ENCODE measurements at places on chromosomes 3 and 15.

DNA sequence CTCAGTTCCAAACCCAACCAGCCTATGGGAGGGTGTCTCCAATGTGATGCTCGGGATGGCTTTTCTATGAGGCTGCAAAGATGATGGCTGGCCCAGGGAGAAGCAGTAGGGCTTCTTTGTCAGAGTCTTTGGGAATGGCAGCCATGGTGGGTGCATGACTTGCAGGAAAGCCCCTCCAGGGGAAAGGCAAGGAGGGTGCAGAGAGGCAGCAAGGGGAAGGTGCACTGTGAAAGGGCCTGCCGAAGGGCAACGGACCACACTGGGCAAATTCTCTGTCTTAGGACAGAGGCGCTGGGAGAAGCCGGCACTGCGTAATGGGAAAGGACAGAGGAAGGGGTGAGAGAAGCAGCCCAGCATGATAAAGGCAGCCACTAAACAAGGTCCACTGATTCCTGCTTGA, 302.8 kb upstream of the LYSMD4 start:
- DNase-seq, result no peak

- DNase-seq, result no peak
Measured at GRCh38 chr3:73530022-73530396, 94.7 kb downstream of the PDZRN3 start.

DNA sequence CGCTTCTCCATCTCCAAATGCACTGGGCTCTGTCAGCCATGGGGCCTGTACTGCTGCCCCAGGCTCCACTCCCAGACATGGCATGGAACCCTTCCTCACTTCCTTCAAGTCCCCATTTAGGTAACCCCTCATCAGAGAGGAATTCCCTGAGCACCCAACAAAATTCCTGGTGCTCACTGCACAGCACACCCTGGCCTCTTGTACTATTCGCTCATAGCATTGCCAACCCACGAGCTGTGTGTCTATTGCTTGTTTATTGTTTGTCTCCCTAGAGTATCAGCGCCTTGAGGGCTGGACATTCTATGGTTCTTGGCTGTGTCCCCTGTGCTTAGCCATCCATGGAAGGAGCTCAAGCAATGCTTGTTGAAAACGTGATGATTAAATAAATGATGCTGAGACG, 46.1 kb upstream of the SLCO2A1 start:
- DNase-seq, result no peak

GRCh38 chr3:12935023-12935860, 93.9 kb upstream of the RPL32 start:
- DNase-seq, result no peak

- no peak for DNase-seq
Measured at GRCh38 chr15:99341786-99342185, 90.5 kb downstream of the LRRC28 start.

GRCh38 chr3:46541835-46542234, 24.3 kb downstream of the LRRC2 start:
- DNase-seq, result no peak

GRCh38 chr15:75452364-75452864, 924 bp upstream of the SIN3A start:
- DNase-seq, result peak; percentile 85

GRCh38 chr3:31768479-31769125, 212.5 kb downstream of the OSBPL10 start:
- DNase-seq, result peak; percentile 50

DNA sequence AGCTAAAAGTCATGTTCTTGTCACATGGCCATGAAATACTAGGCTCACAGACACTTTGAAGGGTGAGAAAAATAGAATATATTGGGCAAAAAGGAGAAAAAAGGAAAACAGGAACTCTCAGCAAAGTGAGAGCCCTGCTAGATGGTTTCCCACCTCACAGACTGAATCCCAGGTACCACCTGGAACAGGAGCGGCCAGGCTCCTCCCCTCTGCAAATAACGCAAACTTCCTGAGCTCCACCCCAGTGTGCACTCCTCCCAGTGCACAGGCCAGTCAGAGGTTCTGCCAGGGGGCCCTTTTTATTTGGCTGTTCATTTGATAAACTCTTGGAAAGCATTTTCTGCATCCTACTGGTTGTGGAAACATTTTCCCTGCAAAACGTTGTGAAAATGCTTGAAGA, 780.4 kb downstream of the TBL1XR1 start:
- no peak for DNase-seq

DNA sequence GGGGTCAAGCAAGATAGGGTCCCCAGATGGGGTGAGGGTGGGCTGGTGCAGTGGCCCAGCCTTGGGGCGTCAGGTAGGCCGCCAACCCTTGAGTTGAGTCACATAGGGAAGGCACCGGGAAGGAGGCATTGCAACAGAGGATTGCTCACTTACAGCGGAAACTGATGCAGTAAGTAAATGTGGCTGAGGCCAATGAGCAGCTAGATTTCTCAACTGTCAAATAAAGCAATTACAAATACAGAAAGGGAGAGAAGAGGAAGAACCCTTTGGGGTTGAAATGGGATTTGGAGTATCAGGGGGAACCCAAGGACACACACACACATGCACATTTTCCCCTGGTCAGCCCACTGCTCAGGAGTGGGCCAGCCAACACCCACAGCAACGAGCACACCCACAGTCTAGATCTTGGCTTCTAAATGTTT, 44.0 kb downstream of the CHSY1 start:
- no peak for DNase-seq

GRCh38 chr3:57043518-57043917, 16.9 kb upstream of the SPATA12 start:
- DNase-seq, result no peak

DNA sequence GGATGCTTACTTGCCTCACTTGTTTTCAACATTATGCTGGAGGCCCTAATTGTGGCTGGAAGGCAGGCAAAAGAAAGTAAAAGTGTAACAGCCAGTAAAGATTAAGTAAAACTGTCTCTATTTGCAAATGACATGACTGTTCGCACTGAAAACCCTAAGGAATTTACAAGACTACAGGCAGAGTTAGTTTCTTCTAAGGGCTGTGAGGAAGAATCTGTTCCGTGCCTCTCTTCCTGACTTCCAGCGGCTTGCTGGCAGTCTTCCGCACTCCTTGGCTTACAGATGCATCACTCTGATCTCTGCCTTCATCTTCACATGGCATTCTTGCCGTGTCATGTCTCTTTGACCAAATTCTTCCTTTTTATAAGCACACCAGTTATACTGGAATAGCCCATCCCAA, 86.1 kb downstream of the DLG1 start:
- no peak for DNase-seq

- no peak for DNase-seq
Measured at GRCh38 chr15:69081310-69082004, 67.0 kb downstream of the NOX5 start.

DNA sequence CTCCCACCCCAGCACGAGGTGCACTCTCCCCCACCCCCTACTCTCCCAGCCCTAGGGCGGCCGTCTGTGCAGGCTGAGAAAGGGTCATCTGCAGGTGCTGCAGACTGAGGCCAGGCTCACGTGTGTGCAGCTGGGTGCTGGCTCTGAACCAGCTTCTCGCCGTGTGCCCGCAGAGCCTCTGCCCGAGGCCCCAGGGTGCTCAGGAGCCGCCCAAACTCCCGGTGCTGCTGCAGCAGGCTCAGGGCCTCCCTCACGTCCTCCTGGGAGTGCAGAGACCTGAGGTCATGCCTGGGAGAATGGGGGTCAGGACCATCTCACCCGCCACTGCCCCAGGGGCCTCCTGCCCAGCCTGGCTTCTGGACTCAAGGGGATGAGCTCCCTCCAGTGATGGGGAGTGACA, 17.2 kb downstream of the SPTBN5 start:
- no peak for DNase-seq

DNA sequence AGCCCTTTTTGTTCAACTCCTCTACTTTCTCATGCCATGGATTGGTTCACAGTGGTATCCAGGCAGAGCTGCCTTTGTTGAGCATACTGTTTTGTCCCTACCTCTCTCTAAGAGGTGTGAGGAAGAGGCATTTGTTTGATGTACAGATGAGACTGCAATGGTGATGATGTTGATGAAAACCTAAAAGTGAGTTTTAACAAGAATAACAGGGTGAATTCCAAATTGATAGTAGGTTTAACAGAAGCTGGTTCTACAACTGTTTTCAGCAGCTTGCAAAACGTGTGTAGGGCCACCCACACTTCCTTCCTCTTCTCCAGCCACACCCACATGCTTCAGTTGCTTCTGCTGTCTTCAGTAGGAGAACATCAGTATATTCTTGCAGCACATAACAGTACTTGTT, 10.2 kb downstream of the SNRK start:
- DNase-seq, result peak; percentile 81

- DNase-seq, result no peak
Measured at GRCh38 chr3:49024449-49024848, 2.5 kb downstream of the NDUFAF3 start.

- DNase-seq, result no peak
Measured at GRCh38 chr15:61910839-61911369, 149.3 kb downstream of the VPS13C start.

DNA sequence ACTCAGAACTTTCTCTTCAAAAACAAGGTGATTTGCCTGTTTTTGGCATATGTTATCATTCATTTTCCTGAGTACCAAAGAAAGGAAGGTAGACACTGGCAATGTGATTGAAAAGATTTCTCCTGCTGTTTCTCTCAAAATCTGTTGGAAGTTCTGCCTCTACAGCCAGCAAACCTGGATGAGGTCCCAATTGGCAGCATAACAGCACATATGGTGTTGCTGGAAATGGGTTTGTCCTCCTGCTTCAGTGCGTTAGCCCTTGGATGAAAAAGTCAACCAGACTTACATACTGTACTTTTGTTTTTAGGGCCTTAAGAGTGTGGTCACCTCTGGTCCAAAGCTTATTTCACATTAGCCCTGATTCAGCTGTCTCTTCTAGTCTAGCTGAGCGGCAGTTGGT, 237.6 kb upstream of the MME start:
- DNase-seq, result no peak

DNA sequence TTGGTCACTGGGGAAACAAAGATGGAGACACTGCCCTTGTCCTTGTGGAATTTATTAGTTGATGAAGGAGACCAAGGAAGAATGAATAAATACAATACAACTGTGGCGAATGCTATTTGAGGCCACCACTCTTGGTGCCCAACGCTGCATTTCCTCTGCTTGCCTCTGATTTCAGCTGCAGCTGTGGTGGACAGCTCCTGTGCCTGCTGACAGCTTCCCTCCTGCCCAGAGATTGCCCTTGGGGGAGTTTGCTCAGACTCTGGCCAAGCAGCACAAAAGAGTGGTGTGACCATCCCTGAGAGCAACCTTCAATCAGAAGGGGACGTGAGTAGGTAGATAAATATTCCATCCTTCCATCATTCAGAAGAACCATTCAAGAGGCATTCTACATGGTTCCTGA, 64.6 kb upstream of the FHIT start:
- DNase-seq, result no peak

DNA sequence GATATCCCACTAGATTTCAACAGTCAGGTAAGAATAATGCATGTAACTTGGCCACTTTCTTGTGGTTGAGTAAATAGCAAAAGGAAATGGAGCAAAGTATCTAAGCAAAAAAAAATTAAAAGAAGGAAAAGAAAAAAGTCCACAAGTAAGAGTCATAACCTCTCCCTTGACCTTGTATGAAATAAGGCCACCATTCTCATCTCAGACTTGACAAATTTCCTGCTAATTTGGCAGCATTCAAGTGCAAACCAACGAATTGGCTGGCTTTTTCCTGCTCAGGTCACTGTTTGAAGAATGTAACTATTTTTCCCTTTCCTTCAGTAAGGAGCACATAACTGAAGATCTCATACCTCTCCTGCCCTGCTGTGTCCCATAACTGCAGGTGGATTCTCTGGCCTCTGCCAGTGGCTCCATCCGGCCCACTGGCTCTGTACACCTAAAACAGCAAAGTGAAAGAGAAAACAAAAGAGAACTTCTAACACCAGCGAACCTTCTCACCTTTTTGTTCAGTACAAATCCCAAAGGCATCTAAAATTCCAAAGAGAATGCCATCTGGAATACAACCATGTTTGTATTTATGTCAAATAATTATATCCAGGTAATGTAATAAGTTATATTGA, 33.4 kb upstream of the RSL24D1 start:
- DNase-seq, result peak; percentile 35

DNA sequence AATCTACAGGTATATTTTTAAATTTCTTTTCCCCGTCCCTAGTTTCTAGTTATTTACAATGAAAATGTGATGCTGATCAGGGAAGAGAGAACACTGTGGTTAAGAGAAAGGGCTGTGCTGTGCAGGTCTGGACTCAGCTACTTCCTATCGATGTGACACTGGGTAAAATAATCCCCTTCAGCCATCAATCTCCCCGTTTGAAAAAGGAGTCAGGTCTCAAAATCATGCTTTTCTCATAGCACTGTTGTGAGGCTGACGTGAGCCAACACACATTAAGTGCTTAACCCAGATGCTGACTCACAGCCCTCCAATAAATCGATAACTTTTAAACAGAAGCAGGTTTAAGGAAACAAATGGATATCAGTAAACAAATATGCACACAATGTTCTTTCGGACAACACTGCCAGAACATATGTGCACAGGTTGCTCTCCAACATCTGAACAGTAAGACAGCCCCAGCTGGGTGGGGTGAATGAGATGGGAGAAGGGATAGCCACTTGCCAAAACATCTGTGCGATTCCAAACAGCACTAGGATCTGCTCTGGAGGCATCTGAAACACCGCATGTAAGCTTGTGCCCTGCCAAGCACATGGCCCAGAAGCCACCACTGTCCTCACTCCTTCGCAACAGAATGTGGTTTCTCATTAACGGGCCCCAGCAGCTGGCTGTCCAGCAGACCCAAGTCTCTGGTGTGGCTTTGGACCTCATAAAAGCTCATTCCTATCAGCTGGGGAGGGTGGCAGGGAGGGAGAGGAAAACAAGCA, 143.2 kb upstream of the PRICKLE2 start:
- no peak for DNase-seq

DNA sequence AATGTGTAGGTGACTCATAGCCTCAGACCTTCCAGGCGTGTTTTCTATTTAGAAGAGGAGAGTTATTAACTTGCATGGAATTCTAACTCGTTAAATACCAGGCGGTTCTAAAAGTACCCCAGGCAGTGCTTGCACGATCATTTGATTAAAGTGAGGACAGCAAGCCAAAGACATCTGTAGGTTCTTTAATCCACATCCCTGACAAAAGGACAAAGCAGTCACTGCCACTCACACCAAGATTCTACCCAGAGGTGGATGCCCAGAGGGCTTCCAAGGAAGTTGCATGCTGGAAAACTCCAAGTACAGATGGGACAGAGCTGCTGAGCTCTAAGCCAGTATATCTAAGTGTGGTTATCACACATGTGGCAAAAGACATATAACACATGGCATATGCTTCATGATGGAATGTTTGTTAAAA, 372.1 kb downstream of the ROBO2 start:
- DNase-seq, result no peak

DNA sequence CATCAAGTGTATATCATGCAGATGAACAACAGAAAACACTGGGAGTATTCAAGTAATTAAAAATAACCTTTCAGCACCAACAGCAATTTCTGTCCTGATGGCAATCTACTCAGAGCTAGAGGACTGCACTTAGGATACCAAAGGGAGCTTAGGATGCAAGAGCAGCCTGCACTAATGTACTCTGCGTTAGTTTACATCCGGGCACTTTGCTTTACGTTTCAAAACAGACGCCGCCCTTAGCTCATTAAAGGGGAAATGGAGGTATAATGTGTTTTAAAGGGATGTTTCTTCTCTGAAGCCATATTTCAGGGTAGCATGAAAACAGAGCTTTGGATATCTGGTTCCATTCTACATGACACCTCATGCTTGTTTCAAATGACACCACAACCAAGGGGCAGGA, 14.0 kb upstream of the B3GNT5 start:
- no peak for DNase-seq

Measured in CD4-positive, alpha-beta T cell treated with Interleukin-21 for 1 hour (primary cell).